ENCODE measurements at places on chromosomes 12 and 14.

- no peak for DNase-seq
Measured at GRCh38 chr12:131694116-131694838, 16.6 kb upstream of the SFSWAP start.

DNA sequence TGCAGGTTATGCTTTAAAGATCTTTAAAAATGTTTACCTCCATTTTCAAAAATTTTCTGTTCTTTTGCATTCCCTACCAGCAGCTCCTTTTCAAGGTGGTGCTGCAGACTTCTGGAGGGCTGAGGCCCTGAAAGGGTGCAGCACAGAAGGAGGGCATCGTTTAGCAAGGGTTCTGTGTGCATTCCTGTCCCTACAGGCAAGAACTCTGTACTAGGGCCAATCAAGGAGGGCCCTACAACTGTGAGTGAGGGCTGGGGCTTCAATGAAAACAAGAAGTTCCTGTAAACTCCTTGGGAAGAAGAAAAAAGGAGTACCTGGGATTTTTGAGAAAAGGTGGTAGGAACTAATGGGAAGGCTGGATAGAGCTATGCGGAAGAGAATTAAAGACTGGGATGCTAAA is 50.7 kb upstream of the CSRP2 start:
- DNase-seq, result no peak

DNA sequence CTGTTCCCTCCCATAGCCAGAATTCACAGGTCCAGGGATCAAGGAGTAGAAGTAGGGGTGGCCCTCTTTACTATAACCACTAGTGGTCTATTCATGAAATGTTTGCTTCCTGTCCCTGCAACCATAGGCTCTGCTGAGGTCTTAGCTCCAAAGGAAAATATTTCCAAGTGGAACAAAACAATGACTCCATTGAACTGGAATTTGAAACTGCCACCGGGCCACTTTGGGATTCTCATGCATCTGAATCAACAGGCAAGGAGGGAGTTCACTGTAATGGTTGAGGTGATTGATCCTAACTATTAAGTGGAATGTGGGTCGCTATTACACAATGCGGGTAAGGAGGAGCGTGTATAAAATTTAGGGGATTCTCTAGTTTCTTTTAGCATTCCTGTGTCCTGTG is 197.0 kb downstream of the ETNK1 start:
- no peak for DNase-seq

DNA sequence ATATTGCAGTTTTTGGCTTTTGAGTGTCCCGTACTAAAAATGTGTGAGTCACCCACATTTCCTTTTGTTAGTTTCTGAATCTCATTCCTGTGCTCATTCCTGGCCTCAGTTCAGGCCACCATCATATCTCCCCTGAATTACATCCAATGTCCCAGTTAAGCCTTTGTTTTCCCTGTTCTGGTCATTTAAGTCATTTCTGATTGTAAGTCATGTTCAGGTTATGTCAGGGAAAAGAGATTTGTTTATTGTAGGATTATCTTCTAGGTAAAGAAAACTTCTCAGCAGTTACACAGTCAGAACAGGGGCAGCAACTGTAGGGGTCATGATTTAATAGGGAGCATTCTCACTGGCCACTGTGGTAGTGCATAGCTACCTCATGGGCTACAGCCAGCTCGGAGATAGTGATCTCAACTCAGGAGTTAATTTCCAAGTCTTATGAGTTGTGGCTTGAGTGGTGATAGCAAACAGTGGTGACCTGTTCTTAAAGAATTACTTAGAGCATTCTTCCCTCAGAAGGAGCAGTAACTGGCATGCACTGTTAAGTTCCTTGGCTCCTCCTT is 6.7 kb downstream of the DDX47 start:
- DNase-seq, result no peak

DNA sequence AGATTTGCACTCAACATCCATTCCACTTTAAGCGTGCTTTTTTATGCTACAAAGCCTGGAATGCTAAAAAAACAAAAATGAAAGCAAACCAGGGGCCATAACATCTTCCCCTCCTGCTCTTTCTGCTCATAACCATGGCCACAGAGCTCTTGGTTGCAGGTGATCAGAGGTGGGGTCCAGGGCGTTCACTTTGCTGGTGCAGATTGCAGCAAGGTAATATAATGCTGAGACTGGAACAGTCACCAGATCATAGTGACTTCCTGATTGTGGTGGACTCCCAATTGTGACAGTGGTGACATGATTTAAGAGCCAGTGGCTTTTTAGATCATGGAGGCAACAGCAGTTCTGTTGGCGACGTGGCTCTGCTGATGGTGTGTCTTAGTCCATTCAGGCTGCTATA is 115.0 kb upstream of the CPM start:
- no peak for DNase-seq

DNA sequence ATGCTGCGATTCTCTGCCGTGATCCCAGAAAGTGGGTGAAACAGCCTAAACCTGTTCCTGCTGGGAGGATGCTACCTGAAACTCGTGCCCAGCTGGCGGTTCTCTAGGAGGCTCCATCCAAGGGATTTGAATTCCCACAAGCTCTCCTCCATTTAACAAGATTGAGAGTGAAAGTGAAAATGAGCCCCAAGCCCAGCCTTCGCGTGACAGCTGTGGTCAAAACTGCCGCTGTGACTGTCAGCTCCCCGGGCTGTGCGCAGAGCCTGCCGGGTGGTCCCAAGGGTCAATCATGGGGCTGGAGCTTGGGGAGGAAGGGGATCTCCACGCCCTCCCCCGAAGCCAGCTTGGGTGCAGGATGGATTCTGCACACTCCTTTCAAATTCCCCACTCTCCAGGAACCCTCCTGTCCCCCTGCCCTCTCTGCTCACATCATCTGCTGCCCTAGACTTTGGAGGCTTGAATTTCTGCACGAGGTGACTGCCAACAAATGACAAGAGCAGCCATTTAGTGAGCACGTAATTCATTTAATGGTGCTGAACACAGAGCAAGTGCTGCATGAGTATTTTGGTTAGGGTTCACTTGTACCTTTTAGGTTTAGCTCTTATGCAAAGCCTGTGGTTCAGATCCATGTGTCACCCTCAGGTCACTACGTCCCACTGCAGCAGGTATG is 5.3 kb downstream of the ASB2 start:
- DNase-seq, result no peak

DNA sequence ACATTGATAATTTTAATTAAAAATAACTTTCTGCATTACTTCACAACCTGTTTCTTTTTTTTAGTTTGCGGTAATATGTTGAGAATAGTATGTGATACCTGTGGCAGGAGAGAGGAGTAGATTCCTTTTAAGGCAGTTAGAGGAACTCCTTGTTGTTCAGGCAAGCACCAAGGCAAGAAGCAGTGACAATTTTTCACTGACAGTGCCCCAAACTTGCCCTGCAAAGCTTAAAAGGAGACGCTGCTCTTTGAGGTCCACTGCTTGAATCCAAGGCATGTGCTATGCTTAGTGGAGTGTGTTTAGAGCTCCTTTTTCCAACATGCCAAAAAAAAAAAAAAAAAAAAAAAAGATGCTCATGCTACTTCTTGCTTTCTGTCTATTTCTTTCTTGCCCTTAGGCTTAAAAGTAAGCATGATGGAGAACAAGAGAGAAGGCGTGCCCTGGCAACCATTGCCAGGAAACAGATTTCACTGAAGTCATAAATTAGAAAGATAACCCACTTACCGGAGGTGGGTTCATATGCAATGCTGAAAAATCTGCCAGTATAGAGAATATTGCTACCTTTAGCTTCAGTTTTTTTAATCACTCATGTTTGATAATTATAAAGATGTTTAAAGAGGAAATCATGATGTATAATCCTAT is 58.3 kb upstream of the DYRK2 start:
- no peak for DNase-seq

DNA sequence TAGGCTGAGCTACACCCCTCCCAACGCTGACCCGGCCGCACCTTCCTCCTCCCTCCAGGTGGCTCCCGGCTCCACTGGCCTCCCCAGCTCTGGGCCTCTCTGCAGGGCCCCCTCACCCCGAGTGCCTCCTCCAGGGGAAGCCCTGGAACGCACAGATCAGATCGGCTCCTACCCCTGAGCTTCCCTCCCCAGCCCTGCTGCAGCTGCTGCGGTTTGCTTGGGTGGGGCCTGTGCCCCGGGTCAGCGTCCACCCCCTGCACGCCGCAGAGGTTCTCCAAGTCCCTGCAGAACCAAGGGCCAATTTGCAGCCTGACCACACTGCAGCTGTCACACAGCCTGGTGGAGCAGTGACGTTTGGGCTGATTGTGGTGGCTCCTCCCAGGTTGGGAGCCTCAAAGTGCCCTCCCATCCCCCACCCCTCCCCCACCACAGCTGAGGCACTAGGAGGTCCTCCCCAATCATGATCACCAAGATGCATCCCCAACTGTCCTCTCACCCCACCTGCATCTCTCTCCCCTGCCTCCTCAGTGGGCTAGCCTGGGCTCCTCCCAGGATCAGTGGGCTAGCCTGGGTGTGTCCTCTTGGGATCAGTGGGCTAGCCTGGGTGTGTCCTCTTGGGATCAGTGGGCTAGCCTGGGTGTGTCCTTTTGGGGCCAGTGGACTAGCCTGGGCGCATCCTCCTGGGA is 12.8 kb upstream of the FBRSL1 start:
- DNase-seq, result no peak

DNA sequence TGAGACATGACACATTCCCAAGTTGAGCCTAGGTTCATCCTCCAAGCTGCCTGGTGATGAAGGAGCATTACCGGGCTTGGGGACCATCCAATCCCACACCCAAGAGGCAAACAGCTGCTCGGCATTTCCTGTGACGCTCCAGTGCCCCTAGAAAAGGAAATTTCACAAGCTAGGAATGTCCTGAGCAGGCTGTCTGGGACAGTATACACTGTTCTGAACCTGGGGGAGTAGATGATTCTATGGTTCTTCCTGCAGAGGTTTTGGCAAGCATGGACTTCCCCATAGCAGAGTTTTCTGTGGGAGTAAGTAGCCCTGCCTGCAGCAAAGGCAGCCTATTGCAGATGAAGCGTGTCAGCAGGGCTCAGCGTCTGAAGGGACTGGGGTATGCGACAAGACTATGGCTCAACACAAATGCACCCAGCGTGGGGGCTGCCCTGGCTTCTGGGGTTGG is 47.4 kb upstream of the SRSF5 start:
- DNase-seq, result peak; percentile 44

GRCh38 chr12:126369487-126370463 is 1304.5 kb downstream of the AACS start:
- no peak for DNase-seq

- DNase-seq, result peak; percentile 81
Measured at GRCh38 chr12:56007564-56008559, 10.8 kb downstream of the SUOX start.

DNA sequence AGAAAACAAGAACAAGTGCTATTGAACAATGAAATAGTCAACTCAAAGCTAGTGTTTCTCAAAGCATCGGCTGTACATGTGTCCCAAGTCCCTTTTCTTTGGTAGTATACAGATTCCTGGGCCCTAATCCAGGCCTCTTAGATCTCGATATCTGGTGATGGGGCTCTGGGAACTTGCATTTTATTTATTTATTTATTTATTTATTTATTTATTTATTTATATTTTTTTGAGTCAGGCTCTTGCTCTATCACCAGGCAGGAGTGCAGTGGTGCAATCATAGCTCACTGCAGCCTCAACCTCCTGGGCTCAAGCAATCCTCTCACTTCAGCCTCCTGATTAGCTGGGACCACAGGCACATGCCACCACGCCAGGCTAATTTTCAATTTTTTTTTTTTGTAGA is 17.1 kb downstream of the SYNDIG1L start:
- DNase-seq, result no peak

GRCh38 chr14:66036547-66036946 is 449.6 kb upstream of the CCDC196 start:
- no peak for DNase-seq

DNA sequence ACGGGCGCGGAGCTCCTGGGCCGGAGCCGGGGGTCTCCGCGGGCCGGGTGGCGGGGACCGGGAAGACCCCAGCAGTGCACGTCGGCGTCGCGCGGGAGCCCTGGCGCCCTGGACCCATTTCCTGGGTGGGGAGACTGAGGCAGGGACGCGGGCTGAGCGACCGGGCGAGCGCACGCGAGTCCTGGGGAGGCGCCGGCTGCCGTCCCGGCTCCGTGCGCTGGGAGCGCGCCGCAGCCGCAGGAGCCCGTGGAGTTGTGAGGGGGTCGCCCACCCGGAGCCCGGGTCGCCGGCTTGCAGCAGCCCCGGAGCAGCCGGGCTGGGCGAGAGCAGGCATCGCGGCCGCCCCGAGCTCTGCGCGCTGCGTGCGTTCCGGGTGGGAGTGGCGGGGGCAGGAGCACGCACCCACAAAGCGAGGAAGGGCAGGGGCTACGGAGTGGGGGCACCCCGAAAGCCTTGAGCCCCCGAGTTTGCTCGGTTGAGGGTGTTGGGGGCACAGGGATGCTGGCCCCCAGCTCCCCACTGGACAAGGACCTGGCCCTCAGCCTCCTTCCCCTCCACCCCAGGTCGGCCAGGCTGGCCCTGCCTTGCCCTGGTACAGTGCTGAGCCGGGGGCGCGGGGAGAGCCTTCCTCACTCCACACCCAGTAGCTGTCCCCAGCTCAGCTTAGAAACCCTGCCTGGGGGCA is 620 bp downstream of the MMP17 start:
- peak; percentile 49 for DNase-seq

- DNase-seq, result no peak
Measured at GRCh38 chr12:8078398-8078797, 3.7 kb upstream of the NECAP1 start.

DNA sequence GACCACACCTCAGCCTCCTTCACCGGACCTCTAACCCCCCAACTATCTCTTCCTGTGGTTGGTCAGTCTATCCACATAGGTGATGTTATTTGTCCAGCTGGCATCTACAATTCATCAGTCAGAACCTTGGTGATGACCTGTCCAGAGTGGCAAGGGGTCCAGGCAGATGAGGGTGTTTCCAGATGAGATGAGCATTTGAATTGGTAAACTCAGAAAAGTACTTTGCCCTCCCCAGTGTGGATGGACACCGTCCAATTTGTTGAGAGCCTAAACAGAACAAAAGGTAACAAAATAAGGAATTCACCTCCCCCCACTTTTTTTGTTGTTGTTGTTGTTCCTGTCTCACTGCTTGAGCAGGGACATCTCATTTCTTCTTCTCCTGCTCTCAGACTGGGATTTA is 34.3 kb upstream of the LRP6 start:
- DNase-seq, result no peak

DNA sequence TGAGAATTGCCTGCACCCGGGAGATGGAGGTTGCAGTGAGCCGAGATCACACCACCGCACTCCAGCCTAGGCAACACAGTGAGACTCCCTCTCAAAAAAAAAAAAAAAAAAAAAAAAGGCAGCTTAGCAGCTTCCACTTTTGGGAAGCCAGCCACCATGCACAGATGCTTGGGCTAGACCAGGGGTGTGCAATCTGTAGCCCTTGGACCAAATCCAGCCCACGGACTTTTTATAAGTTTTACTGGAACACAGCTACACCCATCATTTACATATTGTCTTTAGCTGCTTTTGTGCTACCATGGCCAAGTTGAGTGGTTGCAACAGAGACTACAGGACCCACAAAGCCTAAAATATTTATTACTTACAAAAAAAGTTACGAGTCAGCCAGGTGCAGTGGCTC is 6.7 kb downstream of the CIT start:
- no peak for DNase-seq

GRCh38 chr14:103097994-103098957 is 3.8 kb downstream of the EXOC3L4 start:
- no peak for DNase-seq

DNA sequence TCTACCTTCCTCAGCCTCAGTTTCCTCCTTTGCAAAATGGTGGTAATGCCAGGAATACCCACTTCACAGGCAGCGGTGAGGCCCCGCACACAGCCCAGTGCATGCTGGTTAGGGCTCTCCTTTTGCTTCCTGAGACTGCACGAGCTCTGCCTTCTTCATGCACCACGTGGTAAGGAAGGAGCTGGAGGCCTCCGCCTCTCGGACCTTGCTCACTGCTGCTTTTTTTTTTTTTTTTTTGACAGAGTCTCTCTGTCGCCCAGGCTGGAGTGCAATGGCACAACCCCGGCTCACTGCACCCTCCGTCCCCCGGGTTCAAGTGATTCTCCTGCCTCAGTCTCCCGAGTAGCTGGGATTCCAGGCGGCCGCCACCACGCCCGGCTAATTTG is 18.1 kb downstream of the TAMALIN start:
- peak; percentile 31 for DNase-seq
